MV-4-11 (cell line): ENCODE measurements at places on chromosomes 5 and 9.
A peak's percentile ranks its signal among the peaks of the same experiment; 100 is the strongest.

DNA sequence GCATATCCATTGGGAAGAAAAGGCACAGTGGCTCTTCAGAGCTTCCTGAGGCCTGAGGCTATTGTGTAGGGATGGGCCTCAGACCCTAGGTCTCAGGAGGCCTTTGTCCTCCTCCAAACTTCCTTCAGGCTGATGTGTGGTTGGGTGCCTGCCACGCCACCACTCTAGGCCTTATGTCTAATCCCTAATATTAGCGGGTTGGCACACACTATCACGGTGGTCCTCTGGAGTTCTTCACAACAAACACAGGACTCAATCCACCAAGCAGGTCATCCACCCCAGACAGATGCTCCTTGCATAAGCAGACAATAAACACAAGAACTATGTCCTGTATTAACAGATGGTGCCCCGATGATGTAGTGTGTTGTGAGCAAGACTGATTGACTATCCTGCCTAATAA lies 31.0 kb upstream of the FSTL4 start:
- no peak for DNase-seq

GRCh38 chr9:87686520-87687090 lies 39.3 kb upstream of the CTSL start:
- DNase-seq = no peak

GRCh38 chr9:77063645-77064285 lies 44.3 kb downstream of the FOXB2 start:
- DNase-seq = peak; percentile 21

GRCh38 chr9:34139477-34140146 lies 13.1 kb upstream of the DCAF12 start:
- DNase-seq = peak; percentile 61

DNA sequence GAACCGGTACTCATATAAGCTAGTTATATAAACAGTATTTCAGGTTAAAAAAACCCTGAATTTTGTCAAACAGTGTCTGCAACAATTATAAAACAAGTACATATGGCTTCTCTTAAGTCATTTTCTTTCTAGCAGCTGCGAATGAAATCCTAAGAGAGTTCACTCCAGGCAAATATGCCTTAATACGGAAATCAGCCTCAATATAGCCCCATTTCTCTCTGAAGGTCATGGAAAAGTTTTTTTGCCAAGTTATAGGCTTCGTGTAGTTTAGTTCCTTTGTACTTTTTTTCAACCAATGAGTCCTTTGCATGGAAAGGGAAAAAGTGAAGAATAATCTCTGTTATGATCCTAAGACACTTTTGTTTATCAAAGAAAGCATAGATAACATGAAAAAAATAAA lies 848.0 kb upstream of the ACO1 start:
- no peak for DNase-seq

GRCh38 chr9:69888856-69889585 lies 68.4 kb downstream of the CFAP95 start:
- DNase-seq = peak; percentile 33

DNA sequence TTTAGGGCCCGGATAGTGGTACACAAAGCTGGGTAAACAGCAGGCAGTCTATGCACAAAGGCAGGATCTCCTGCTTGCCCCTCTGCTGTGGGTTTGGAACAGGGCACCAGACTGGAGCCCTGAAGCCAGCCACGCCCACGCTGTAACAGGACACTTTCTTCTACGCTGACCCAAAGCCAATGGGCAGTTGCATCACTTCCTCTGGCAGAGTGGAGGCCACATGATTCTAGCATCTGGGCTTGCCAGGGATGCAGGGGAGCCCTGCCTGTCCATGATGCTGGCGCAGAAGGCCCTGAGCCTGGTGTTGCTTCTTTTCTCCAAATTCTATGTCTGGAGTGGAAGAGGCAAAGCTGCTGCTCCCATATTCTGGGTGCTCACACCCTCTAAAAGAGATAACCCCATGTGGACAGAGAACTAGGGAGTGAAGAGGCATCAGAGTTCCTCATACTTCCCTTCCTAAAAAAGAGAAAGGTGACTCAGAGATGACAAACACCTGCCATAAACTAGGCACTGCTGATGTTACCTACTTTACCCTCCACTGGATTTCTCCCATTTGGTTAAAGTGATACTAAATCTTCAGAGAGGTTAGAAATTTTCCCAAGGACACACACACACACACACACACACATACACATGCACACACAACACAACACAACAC lies 260.3 kb upstream of the KLF4 start:
- peak; percentile 83 for DNase-seq

GRCh38 chr9:78314550-78314949 lies 17.6 kb downstream of the PSAT1 start:
- DNase-seq = no peak

- peak; percentile 26 for DNase-seq
Observed at GRCh38 chr9:109969011-109969410, 189.0 kb downstream of the PALM2AKAP2 start.

DNA sequence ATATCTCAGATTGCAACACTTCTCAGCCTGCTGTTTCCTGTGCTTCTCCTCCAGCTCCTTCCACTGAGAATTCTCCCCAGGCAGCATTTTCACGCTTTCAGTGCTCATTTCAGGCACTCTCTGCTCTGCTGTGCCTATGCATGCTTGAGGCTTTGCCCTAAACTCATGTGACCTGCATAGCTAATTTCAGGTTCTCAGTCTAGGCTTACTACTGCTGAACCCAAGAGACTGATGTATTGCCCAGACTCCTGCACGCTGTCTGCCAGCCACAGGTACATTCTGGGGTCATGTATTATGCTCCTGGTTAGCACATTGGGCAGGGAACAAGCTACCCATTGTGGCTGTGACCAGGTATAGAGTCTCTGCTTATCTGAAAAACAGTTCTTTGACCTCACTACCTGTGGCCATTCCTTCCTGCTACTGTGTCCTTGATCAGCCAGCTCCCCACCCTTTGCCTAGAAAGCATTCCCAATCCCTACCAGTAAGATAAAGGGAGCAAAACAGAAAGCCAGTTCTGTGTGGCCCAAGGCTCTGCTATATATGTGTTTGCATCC lies 34.7 kb downstream of the PIP5K1B start:
- no peak for DNase-seq

DNA sequence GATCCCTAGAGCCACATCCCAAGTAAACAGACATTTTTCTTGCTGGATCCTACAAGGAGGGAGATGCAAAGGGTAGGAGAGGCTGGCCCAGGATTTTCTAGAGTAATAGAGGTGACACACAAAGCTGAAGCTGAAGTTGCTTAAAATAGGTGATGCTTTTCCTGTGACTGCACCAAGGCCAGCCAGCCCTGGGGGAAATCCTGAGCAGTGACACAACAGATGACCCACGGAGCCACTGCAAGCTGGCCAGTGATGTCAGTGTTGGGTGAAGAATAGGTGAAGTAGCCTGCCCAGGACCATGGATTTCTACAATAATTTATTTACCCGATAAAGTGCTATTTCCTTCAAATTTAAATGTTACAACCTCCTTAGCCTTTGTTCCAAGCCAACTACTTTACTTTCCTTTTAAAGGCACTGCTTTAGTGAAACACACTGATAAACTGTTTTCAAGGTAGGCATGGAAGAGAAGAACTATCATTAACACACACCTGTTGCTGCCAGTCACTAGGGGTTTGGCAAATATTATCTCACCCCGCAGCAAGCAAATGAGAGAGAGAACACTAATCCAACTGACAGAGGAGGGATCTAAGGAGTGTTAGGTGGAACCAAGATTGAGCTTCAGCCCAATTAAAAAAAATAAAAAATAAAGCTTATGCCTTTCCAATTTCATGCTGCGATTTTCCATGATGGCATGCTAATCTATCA lies 123.5 kb downstream of the CTNND2 start:
- DNase-seq = no peak

GRCh38 chr9:95810133-95810532 lies 65.4 kb upstream of the ERCC6L2 start:
- DNase-seq = no peak

GRCh38 chr9:110546411-110546871 lies 33.1 kb downstream of the SVEP1 start:
- DNase-seq = no peak

DNA sequence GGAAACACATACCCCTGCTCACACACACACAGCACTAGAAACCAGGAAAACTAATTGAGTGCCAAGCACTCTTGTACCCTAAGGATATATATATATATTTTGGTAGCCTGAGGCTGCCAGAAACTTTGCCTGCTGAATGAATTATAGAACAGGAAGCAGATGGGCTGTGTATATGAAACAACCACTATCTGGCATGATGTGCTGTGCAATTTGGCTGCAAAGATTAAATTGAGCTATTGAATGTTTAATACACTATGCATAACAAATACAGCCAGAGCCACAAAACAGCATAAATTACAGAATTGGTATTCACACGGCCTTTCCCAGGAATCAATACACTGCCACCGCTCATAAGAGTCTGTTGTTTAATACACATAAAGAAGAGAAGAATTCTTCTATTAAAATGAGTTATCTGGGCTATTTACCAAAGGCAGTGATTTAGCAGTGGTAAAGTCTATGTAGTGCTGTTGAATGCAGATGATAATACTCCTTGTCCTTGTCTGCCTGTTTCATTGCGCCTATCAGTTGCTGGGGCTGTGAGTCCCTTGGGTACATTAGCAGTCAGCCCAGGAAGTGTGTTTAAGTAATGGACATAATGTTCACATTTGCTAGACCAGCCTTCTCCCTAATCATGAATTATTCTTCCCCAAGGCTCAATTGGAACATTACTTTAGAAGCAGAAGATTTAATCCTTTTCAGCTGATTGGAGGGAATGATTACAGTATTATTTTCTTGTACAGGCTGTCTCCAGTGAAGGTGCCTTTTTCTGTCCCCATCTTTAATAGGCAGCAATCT lies 294.3 kb downstream of the TLE1 start:
- DNase-seq = no peak

DNA sequence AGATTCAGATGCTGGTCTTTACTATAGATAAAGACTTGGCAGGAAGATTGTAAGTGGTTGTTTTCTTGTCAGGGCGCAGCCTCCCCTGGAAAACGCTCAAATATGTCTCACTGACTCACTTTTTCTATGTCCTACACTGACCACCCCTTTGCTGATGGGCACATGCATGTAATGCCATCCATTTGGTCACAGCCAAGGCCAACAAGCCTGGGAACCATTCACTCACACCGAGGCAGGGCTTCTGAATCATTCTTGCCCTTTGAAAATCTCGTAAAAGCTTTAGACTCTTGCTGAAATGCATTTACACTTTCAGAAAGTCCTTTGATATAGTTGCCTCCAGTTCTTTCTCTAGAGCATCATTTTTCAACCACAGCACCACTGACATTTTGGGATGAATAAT lies 249.4 kb downstream of the ACTL7B start:
- DNase-seq = no peak

GRCh38 chr5:15823398-15823797 lies 323.4 kb downstream of the FBXL7 start:
- no peak for DNase-seq
